ENCODE measurements at places on chromosomes 3 and 15. TPM values are rescaled to one million over a fixed set of nuclear protein-coding genes. Genes with fewer than 3 reads are reported as not detected.

DNA sequence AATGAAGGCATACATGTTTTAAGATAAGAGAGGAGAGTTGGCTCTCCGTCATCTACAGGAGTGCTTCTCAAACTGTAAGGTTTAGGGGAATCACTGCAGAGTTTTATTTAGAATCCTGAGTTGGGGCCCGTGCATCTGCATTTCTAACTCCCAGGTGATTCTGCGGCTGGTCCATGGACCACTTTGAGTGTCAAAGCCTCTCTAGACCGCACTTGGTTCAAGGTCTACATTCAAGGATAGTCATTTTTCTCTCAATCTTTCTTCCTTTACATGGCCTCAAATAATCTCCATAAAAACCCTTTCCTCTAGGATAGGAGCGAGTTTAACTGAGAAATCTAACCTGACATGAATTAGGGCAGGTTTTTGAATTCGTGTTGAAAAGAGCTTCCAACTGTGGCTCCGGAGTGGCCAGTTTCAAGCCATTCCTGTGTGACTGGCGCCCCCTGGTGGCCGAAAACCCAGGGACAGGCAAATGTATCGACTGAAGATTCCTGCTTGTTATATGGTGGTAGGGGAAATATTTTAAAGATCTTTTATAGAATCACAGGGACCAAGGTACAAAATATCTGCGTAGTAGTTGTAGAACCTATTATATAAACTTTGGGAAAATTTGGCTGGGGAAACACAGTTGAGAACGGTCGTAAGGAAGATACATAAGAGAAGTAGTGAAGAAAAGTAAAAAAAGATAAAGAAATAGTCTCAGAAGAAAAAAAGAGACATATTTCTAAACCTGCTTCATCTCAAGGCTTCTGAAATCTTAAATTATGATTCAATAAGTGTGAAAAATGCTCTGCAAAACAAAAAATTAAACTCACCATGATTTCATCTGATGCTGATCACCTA lies 11.9 kb downstream of the GABRR3 start:
- no peaks in the 10 kb centered on the region for H3K36me3 ChIP-seq
- H3K27ac ChIP-seq, result no peak overlapping the region
- no peaks in the 10 kb centered on the region for H3K4me1 ChIP-seq
- no peak overlapping the region for H3K4me3 ChIP-seq
- no peaks in the 10 kb centered on the region for H3K27me3 ChIP-seq
- DNase-seq, result peak; percentile 88

GRCh38 chr3:48398701-48399386 lies 26.8 kb downstream of the FBXW12 start:
- H3K36me3 ChIP-seq, result no peaks in the 10 kb centered on the region
- DNase-seq, result peak; percentile 47
- H3K4me3 ChIP-seq, result no peak overlapping the region
- H3K4me1 ChIP-seq, result no peaks in the 10 kb centered on the region
- no peaks in the 10 kb centered on the region for H3K27me3 ChIP-seq

Gene ARID3B
- 2.2 TPM for total RNA-seq

- H3K4me1 ChIP-seq, result no peaks in the 10 kb centered on the region
- no peaks in the 10 kb centered on the region for H3K36me3 ChIP-seq
- no peaks in the 10 kb centered on the region for H3K27me3 ChIP-seq
- no peak overlapping the region for H3K27ac ChIP-seq
These were observed 11.1 kb downstream of the IGF2BP2 start for GRCh38 chr3:185813691-185814215.

Gene CCDC54
- not detected for total RNA-seq

DNA sequence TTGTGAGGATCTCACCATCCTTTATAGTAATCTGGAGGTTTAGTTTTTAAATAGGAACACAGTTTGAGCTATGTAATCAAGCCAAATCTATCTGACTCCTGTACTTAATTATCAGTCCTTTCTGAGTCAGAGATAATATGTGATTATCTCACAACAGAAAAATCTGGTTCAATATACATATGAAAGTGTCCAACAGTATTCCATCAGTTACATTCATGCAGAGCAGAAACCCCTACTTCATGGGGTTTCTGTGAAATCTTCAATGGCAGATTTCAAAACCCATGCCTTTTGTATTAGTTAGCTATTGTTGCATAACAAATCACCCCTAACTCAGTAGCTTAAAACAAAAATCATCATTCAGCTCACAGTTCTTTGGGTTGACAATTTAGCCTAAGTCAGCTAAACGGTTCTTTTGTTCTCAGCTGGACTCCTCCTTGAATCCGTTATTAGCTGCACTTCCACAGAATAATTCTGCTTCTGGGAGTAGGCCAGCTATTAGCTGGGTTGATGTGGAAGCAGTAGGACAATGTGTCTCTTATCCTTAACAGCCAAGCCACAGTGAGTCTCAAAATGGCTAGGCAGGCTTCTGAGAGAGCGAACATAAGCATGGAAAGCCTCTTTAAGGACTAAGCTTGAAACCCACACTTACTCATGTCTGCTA lies 42.9 kb upstream of the ARPP21 start:
- H3K4me1 ChIP-seq, result no peaks in the 10 kb centered on the region
- no peaks in the 10 kb centered on the region for H3K36me3 ChIP-seq
- H3K27me3 ChIP-seq, result no peaks in the 10 kb centered on the region
- H3K27ac ChIP-seq, result no peak overlapping the region
- DNase-seq, result no peak
